Stimulated activated CD8-positive, alpha-beta memory T cell treated with anti-CD3 and anti-CD28 coated beads, Interleukin-4, amount 100 ng/mL, for 24 hours (primary cell): ENCODE measurements at places on chromosomes 13 and 19.

- no peak for DNase-seq
These were observed 17.6 kb downstream of the ELL start for GRCh38 chr19:18503971-18504885.

GRCh38 chr19:19464339-19465098, 50.8 kb downstream of the TSSK6 start:
- DNase-seq: no peak

GRCh38 chr13:49454388-49455006, 10.4 kb downstream of the SETDB2 start:
- no peak for DNase-seq

DNA sequence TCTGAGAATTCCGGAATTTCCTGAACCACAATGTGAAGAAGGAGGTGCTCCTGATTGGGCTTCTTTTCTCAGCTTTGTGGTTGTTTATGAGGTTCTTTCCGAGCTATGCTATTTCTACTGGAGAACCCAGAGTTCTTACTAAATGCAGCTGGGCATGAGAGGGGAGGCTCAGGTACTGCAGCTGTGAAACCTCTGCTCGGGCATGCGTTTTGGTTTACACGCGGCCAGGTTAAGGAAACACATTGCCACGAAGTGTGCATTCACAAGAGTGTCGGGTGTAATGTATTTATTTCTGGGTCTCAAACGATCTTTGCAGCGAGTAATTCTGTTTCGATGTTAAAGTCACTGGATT, 661 bp upstream of the MIR17HG start:
- peak; percentile 28 for DNase-seq

DNA sequence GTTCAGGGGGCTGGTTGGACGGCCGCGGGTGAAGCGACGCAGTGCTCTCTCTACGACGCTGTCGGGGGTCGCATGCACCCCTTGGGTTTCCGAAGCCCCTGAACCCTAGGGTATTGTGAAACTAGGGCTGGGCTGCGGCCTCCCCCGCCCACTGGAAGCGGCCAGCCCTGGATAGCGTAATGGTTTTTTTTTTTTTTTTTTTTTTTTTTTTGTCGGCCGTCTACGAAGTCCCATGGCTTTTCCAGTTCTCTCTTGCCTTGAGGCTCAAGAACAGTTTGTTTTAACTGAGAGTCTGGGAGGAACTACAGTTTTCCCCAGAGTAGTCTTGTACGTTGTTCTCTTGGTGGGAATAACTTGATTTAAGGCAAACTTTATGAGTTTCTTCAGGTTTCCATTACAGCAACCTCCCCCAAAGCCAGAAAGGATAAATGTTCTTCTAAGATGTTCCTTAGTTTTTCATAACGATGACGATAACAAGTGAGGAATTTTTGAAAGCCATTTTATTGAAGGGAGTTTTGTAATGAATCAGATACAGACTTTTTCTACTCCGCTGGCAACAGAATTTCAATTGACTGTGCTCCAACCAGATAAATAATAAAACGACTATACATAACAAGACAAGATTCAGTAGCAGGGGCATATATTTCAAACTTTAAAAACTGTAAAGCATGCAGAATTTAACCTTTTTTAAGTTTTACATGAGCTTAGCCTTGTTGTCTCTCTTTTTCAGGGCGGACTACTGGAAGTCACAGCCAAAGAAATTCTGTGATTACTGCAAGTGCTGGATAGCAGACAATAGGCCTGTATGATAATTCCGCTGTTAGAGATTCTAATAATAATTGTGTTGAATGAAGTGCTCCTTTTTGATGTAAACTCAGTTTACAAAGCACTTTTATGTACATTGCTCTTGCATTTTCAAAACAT, 867 bp downstream of the WBP4 start:
- no peak for DNase-seq

- DNase-seq: no peak
These were observed 71.2 kb downstream of the WASF3 start for GRCh38 chr13:26628706-26629105.
